ENCODE measurements at places on chromosomes 3 and 15.

DNA sequence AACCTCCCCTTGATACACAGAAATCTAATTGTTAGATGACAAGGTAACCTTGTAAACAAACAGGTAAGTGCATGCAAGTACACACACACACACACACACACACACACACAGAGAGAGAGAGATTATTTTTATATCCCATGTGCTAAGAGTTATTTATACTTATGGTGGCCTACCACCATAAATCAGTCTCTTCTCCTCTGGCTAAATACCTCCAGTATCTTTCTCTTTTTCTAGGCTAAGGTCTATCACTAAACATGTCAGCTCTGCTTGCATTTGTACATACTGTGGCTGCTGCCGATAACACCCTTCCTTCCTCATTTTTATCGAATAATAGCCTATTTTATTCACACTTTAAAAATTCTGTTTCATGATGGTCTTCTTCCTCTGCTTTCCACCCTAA, 172.4 kb downstream of the CNTN3 start:
- no peak for DNase-seq

GRCh38 chr3:178669758-178670157, 133.5 kb downstream of the KCNMB2 start:
- no peak for DNase-seq

DNA sequence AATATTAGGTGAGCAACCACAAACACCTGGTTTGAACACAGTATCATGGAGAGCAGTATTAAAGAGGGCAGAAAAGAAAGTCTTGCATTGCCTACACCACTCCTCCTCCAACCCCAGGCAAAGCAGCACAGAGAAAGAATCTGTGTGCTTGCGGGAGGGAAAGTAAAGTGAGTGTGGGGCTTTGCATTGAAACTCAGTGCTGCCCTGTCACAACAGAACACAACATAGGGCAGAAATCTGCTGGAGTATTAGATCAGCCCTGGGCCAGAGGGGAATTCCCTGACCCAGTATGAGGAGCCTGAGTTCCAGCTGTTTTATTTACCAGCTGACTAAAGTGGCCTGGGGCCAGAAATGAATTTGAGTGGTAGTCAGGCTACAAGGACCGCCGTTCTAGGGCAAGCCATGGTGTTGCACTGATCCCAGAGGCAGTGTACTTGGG, 75.5 kb downstream of the SPATA16 start:
- DNase-seq: no peak

DNA sequence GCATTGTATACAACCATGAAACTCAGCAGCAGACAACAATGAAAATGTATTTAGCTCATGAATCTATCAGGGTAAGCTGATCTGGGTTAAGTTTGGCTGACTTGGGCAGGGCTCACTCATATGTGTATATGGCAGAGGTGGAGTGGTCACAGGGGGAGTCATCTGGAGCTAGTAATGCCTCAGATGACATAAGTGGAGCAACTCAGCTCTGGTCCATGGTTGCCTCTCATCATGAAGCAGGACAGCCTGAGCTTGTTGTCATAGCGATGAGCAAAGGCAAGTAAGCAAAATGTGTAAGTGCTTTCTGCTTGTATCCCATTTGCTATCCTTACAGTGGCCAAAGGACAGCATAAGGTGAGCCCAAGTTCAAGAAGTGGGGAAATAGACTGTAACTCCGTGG, 64.5 kb downstream of the ALCAM start:
- DNase-seq: no peak

DNA sequence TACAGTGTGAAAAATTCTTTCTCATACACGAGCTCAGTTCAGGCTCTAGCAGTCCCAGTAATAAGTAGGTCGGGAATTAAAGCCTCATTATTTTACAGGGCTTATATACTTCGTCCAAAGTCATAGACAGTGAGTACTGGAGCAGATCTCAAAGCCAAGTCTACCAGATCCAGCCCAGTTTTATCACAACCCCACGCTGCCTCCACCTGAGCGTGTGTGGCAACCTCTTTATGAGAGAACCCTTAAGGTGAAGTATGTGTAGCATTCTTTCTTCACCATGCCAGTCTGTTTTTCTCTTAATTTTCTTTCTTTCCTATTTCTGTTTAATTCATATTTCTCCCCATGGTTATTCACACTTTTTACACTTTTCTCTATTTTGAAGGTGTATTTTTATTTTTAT, 574.6 kb upstream of the ARPP21 start:
- DNase-seq: no peak

DNA sequence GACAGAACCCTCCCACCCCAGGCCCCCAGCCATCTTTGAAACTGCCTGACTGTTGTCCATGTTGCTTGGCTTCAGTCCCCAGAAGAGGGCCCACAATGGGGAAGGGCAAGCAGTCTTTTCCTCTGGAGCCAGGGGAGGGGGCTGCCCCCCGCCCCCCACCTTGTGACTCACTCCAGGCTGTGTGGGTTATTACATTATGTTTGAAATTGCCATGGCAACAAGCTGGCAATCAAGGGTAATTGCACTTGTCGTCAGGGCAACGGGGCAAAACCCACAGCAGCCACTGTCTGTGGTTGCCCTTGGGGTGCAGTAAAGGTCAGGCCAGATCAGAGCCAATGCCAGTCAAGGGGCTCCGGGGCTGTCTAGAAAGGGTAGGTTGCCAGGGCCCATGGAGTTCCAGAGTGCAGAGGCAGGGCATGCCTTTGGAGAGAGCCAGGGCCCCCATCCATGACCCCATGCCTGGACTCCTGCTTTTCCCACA, 3.1 kb upstream of the CAMKV start:
- DNase-seq: peak; percentile 51

DNA sequence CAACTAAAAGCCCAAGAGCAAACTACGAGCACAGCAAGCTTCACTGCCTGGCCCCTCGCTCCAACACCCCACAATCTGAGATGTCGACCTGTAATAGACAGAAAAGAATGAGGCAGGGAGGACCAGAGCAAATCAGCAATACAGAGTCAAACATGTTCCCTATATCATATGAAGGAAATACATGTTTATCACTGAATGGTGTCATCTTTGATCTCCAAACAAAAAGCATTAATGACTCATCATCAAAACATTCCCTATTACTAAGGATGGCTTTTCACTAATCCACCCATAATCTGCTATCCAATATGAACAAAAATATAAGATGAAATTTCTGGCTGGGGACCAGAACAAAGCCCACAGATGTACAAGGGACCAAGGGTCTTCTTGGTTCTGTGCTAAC, 34.7 kb downstream of the MYO5A start:
- DNase-seq: no peak

DNA sequence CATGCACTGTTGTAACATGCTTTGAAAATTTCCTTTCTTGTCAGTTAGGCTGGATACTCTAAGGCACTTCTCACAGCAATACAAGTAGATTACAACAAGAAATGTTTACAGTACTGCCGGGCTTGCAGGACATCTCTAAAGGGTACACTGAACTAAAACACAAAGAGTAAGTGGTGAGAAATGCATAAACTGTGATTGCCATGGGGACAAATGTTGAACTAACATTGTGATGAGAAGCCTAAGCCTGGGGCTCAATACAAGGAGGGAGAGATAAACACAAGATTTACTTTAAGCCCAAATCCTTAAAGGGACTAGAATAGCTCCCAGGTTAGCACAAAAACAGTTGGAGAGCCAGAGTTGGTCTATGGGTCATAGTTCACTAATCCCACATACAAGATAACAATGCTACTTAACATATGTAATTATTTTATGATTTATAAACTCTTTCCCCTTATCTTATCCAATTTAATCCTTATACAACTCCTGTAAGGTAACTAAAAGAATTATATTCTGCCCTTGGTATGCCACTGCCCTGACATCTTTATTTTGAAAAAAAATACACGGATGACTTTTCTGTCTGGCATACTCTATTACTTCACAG, 126.9 kb downstream of the THRB start:
- no peak for DNase-seq

- DNase-seq: no peak
Measured at GRCh38 chr3:71779674-71780377, 5.1 kb downstream of the PROK2 start.

DNA sequence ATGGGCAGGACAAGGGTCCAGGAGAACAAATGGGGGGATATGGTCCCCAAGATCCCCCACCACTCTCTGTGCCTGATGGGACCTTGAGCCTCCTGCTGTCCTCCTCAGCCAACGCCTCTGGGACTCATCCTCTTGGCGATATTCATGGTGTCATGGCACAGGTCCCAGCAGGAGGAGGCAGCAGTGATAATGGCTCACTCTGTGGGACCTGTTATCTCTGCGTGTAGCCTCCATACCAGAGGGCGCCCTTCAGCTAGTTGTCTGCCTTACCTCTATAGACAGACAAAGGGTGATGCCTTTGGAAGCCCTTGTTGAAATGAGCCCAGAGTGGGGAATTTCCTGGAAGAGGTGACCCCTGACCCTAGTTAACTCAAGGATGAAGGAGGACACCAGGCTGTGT, 7.4 kb downstream of the ZBTB47 start:
- DNase-seq: no peak

- no peak for DNase-seq
Measured at GRCh38 chr3:29456901-29457300, 176.0 kb downstream of the RBMS3 start.

DNA sequence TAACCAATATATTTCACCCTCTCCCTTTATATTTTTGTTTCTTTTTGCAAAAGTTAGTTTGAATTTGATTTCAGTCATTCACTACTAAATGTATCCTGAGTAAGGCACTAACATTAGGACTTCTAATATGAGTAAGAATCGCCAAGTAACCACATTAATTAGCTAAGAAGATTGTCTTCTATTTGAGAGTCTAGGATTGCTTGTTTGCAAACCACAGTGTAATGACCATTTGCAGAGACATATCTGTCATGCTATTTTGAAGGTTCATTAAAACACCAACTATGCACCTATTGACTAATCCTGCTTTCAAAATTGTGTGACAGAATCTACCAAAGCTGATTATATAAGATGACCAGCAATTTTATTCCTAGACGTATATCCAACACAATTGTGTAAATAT, 5.3 kb upstream of the EID1 start:
- DNase-seq: no peak

- DNase-seq: no peak
Measured at GRCh38 chr3:23435318-23435717, 232.2 kb downstream of the UBE2E2 start.

- peak; percentile 22 for DNase-seq
Measured at GRCh38 chr3:142270407-142270806, 45.0 kb upstream of the GK5 start.

DNA sequence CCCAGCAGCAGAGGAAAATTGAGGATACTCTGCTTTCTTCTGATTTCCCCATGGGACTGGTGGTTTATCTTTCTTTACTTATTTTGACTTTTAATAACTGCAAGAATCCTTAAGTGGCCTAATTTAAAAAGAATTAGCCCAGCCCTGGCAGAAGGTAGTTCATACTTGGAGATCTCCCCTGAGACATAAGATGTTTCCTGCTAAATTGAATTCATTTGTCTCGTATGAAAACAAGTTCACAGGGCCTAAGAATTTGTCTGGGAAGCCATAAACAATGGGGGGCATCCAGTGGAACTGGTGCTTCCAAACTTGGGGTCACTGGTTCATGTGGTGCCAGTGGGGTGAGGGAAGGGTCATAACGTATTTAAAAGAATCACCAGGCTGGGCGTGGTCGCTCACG, 283.1 kb upstream of the RASGRP1 start:
- no peak for DNase-seq

- no peak for DNase-seq
Measured at GRCh38 chr3:187120326-187120725, 19.0 kb downstream of the RPL39L start.

DNA sequence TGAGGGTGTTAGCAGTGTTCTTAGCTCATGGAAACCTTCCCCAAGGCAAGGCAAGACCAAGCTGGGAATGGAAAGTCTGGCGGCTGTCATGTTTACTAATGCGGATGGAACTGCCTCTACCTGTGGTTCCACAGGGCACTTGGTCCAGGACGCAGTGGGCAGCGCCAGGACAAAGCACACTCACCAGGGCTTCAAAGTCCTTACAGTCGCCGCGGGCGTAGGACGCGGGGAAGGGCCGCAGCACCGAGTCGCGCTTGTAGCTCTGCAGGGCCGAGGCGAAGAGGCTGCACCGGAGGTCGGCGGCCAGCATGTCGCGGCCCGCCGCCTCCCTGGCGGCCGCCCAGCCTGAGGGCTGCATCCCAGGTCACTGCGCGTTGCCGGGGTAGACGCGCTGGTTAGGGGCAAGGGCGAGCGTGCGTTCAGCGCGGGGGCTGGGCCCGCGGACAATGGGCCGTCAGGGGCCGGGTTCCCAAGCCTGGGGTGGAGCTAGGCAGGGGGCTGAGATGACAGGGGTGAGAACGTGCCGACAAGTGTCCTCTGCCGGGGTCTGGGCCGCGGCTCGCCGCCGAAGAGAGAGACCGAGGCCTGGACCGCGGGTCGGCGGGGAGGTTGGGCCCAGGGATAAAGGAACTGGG, 497 bp downstream of the PARP16 start:
- DNase-seq: no peak

DNA sequence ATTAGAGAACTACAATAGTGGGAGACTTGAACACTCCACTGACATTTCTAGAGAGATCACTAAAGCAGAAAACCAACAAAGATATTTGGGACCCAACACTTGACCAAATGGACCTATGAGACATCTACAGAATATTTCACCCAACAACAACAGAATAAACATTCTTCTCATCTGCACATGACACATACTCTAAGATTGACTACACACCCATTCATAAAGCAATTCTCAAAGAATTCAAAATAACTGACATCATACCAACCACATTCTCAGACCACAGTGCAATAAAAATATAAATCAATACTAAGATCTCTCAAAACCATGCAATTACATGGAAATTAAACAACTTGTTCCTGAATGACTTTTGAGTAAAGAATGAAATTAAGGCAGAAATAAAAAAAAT, 473.7 kb downstream of the LPP start:
- no peak for DNase-seq

GRCh38 chr3:11206316-11206715, 52.0 kb downstream of the HRH1 start:
- DNase-seq: no peak

GRCh38 chr15:93268066-93268465, 179.1 kb upstream of the RGMA start:
- DNase-seq: no peak

DNA sequence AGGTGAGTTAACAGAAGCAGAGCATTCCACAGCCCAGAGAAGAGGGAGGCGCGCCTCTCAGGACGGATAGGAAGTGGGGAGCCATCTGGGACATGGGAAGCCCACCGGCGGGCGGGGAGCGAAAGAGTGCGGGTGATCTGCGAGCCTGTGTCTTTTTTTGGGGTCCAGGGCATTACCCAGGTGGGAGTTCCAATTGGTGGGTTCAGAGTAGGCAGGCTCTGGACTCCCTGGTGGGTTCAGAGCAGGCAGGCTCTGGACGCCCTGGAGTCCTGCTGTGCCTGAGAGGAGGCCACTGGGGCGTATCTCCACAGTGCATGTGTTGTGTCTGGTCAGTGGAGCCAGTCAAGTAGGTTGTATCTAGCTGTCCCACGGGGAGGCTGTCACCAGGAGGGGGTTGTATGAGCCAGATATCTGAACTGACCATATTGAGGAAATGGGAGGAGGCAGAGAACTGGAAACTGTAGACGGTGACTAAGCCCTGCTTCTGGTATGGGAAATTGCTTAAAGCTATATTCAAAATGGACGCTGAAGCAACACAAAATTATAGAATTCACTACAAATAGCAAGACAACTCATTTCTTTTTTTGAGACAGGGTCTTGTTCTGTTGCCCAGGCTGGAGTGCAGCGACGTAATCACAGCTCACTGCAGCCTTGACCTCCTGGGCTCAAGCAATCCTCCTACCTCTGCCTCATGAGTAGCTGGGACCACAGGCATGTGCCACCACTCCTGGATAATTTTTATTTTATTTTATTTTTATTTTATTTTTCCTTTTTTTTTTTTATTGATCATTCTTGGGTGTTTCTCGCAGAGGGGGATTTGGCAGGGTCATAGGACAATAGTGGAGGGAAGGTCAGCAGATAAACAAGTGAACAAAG, 34.5 kb upstream of the CHST2 start:
- DNase-seq: no peak

Data from stimulated activated naive CD8-positive, alpha-beta T cell treated with anti-CD3 and anti-CD28 coated beads, Interleukin-15, amount 100 ng/mL, for 72 hours (primary cell).